ENCODE measurements at places on chromosomes 16 and 17. TPM values are rescaled to one million over a fixed set of nuclear protein-coding genes. Genes with fewer than 3 reads are reported as not detected.

HID1 gene
- 33.5 TPM for total RNA-seq

ITGA2B gene
- total RNA-seq, result 4.6 TPM

DNA sequence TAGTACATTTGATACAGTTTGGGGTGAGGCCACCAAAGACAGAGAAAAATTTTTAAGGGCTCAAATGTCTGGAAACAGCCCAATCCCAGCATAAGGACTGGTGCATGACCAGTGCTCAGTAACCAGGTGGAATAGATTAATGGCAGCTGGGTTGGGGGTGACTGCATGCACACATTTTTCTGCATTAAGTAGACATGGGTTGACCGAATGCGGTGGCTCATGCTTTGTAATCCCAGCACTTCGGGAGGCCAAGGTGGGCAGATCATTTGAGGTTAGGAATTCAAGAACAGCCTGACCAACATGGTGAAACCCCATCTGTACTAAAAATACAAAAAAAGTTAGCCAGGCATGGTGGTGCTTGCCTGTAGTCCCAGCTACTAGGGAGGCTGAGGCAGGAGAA lies 121.1 kb upstream of the HSBP1 start:
- H3K27me3 ChIP-seq, result no peaks in the 10 kb centered on the region
- H3K27ac ChIP-seq, result no peak overlapping the region
- H3K36me3 ChIP-seq, result no peaks in the 10 kb centered on the region
- no peak for DNase-seq
- no peak overlapping the region for H3K4me3 ChIP-seq

DNA sequence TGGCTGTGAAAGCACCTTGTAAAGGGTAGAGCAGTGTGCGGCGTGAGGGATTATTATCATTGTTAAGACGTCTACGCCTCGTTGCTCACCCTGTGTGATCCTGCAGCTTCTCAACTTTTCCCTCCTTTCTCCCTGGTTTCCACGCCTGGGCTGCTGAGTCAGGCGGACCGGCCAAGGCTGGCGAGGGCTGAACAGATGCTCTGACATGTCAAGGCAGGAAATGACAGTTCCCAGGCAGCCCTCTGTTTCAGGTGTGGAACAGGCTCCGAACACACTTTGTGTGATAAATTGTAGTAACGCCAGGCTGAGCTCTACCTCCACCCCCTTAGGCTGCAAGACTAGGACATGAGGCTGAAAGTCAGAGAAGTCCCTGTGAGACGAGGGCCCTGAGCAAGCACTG lies 46.0 kb upstream of the TBX2 start:
- DNase-seq, result no peak
- no peak overlapping the region for H3K27ac ChIP-seq
- H3K4me3 ChIP-seq, result no peak overlapping the region
- no peaks in the 10 kb centered on the region for H3K27me3 ChIP-seq

GRCh38 chr16:22192261-22193062 lies 13.6 kb upstream of the EEF2K start:
- no peaks in the 10 kb centered on the region for H3K36me3 ChIP-seq
- H3K27me3 ChIP-seq, result no peaks in the 10 kb centered on the region
- peaks cover 36% of the 10 kb centered on the region for H3K4me1 ChIP-seq
- DNase-seq, result peak; percentile 81

DNA sequence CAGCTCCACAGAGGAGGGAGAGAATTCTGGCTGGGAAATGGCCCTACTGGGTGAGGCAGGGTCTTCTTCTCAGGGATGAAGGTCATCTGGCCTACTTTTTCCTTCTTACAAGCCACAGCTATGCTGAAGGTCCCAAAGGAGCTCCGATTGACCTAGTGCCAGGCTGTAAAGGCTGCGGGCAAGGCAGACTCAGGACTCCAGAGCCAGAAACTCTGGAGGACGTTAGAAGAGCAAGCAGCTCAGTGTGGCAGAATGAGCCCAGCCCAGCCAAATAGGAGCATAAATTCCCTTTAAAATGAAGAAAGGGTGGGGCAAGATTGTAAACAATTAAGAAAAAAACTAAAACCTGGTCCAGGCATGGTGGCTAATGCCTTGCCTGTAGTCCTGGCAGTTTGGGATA lies 20.1 kb upstream of the CNOT1 start:
- no peak overlapping the region for H3K4me3 ChIP-seq
- H3K27me3 ChIP-seq, result no peaks in the 10 kb centered on the region
- no peaks in the 10 kb centered on the region for H3K4me1 ChIP-seq
- no peak for DNase-seq
- no peaks in the 10 kb centered on the region for H3K36me3 ChIP-seq
- no peak overlapping the region for H3K27ac ChIP-seq

GRCh38 chr16:27678955-27679354 lies 129.0 kb downstream of the KATNIP start:
- no peaks in the 10 kb centered on the region for H3K4me1 ChIP-seq
- no peak overlapping the region for H3K27ac ChIP-seq
- no peak overlapping the region for H3K4me3 ChIP-seq
- peaks cover 21% of the 10 kb centered on the region for H3K36me3 ChIP-seq
- no peak for DNase-seq

GRCh38 chr17:75012346-75013091 lies at the start of gene MRPL58:
MRPL58 (plus strand) TSS chr17:75012670; CDS start chr17:75012687, 17 bp downstream.
- H3K27me3 ChIP-seq, result no peaks in the 10 kb centered on the region
- DNase-seq, result peak; percentile 93
- peak within 1 kb of the TSS; percentile 90 for H3K27ac ChIP-seq
- peaks cover 16% of the 10 kb centered on the region for H3K4me1 ChIP-seq

DNA sequence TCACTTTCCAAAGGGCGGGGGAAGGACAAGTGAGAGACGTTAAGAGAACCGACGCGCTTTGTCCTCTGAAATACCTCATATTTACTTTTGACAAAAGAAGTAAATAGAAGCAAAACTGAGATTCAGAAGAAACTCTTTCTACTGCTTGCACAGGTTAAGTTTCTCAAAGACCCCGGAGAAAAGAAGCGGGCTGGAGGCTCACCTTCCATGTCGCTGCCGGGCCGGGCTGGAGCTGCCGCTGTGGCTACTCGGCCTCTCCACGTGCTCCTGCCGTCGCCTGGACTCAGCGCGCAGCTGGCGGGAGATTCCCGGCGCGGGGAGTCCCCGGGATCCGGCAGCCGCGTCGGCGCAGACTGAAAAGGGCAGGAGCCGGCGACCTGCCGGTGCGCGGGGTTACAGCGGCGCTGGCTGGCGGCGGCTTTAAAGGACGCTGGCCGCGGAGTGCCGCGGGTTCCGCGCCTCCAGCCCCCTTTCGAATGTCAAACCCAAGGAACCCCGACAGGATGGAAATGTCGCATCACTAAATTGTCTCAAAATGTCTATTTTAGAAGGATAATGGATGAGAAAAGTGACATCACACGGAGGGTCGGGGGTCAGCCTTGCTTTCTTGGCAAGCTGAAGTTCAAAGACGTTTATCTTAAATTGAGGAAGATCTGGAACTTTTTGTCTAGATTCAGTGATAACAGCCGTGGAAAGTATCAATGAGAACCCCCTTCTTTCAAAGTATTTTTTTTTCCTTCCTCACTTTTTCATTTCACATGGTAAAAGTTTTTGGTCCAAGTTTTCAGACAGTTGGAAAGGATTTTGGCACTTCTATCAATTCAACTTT lies at the start of gene IKZF3:
IKZF3 (minus strand) TSS at position 395 of the 829 bp plus-strand sequence; CDS start at position 209, 186 bp downstream.
- peak within 1 kb of the TSS; percentile 52 for H3K27ac ChIP-seq
- peak; percentile 93 for DNase-seq
- no peaks in the 10 kb centered on the region for H3K36me3 ChIP-seq
- peak within 1 kb of the TSS; percentile 43 for H3K4me3 ChIP-seq
- H3K27me3 ChIP-seq, result peaks cover 47% of the 10 kb centered on the region
- peaks cover 11% of the 10 kb centered on the region for H3K4me1 ChIP-seq

GRCh38 chr16:19419698-19420075 lies 2.0 kb downstream of the TMC5 start:
- no peak overlapping the region for H3K27ac ChIP-seq
- H3K27me3 ChIP-seq, result no peaks in the 10 kb centered on the region
- no peaks in the 10 kb centered on the region for H3K4me1 ChIP-seq

DNA sequence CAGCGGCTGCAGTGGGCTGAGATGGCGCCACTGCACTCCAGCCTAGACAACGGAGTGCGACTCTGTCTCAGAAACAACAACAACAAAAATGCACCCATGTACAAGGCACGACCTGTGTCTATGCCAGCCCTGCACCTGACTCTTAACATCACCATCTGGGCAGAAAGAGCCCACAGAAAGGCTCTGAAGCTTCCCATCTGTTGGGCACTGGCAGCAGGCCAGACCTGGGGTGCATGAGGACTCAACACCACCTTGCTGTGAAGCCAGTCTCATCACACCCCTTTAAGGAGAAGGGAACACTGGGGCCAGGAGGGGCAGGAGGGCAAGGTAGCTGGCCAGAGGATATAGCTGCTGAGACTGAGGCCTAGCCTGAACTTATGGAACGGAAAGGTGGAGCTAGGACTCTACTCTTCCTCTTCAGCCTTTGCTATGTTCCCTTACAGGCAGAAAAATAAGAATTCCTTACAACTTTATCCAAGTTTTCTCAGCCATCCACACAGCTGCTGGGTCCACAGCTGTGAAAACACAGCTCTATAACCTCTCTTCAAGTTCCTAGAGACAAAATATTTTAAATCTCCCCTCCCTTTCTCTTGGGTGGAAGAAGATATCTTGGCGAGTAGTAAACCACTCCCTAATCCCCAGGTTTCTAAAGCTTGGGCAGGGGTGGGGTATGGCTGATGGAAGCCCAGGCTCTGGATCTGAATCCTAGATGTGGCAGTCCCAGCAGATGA lies 2.8 kb downstream of the ELOB start:
- H3K4me1 ChIP-seq, result peaks cover 24% of the 10 kb centered on the region
- H3K27ac ChIP-seq, result no peak overlapping the region
- no peak overlapping the region for H3K4me3 ChIP-seq
- peaks cover 53% of the 10 kb centered on the region for H3K36me3 ChIP-seq

DNA sequence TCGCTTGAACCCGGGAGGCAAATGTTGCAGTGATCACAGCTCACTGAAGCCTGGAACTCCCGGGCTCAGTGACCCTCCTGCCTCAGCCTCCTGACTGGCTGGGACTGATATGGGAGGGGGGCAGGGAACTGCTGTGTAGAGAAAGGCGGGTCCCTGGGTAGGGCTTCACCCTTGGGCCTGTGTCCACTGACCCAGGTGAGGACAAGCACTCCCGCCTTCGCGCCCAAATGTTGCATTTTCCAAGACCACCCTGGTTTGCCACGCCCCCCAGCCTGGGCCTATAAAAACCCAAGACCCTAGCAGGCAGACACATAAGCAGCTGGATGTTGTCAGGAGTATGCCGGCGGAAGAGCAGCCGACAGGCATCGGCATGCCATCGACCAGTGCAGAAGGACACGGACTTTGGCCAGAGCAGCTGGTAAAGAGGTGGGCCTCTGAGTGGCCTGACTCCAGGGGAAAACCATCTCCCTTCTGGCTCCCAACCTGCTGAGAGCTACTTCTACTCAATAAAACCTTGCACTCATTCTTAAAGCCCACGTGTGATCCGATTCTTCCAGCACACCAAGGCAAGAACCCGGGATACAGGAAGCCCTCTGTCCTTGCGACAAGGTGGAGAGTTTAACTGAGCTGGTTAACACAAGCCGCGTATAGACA lies 19.1 kb downstream of the SMYD4 start:
- peaks cover 32% of the 10 kb centered on the region for H3K36me3 ChIP-seq
- DNase-seq, result no peak
- H3K4me1 ChIP-seq, result no peaks in the 10 kb centered on the region
- H3K27ac ChIP-seq, result no peak overlapping the region
- no peak overlapping the region for H3K4me3 ChIP-seq

GRCh38 chr16:24645739-24646645 lies 83.5 kb upstream of the TNRC6A start:
- no peak for DNase-seq
- no peak overlapping the region for H3K27ac ChIP-seq
- H3K4me3 ChIP-seq, result no peak overlapping the region
- H3K36me3 ChIP-seq, result no peaks in the 10 kb centered on the region
- no peaks in the 10 kb centered on the region for H3K4me1 ChIP-seq
